Activated gamma-delta T cell treated with anti-CD3 and anti-CD28 coated beads, Interleukin-2, amount 50 U/mL, for 16 hours (primary cell): ENCODE measurements at places on chromosomes 11 and 22.

DNA sequence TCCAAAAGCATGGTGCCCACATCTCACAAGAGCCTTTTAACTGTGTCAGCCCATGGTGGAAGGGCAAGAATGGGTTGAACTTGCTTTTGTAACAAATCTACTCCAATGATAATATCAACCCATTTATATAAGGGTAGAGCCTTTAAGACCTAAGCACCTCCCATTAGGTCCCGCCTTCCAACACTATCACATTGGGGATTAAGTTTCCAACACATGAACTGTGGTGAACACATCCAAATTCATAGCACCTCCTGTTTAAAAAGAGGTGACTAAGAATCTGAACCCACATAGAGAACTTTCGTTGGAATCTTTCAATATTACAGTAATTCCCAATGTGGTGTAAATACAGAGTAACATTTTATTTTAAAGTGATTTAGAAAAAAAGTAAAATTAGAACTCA is 9.2 kb upstream of the CNTF start:
- no peak for DNase-seq

DNA sequence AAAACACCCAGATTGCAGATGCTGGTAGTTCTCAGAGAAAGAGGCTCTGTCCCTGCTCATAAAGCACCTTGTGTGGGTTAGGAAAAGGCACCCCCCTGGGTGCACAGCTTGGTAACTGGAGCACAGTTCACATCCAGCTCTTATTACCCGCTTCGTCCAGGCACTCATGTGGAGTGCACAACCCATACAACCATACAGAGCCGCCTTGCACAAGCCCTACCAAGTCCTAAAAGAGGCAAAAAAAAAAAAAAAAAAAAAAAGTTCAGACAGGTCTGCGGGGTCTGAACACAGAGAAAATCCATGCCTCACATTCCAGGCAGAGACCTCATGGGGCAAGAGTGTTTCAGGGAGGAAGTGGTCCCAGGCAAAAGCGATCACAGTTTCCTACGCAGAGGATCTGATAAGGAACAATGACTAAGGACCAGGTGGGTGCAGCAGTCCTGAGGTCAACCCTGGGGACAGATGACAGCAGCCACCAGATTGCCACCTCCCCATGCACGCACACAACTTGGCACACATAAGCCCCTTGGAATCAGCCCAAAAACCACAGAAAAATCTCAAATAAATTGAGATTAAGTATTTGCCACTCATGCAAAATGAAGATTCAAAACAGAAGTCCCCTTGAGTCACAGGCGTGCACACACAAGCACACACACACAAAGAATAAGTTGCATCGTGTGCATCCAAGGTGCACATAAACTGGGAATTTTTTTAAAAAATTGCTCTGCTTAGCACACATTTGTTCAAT is 12.3 kb downstream of the MB start:
- DNase-seq, result no peak

GRCh38 chr22:45504373-45505341 is 2.0 kb downstream of the FBLN1 start:
- DNase-seq, result no peak

- DNase-seq, result no peak
Observed at GRCh38 chr11:29538339-29539036, 478.3 kb downstream of the KCNA4 start.

- no peak for DNase-seq
Observed at GRCh38 chr11:10388574-10388973, 66.5 kb upstream of the AMPD3 start.

DNA sequence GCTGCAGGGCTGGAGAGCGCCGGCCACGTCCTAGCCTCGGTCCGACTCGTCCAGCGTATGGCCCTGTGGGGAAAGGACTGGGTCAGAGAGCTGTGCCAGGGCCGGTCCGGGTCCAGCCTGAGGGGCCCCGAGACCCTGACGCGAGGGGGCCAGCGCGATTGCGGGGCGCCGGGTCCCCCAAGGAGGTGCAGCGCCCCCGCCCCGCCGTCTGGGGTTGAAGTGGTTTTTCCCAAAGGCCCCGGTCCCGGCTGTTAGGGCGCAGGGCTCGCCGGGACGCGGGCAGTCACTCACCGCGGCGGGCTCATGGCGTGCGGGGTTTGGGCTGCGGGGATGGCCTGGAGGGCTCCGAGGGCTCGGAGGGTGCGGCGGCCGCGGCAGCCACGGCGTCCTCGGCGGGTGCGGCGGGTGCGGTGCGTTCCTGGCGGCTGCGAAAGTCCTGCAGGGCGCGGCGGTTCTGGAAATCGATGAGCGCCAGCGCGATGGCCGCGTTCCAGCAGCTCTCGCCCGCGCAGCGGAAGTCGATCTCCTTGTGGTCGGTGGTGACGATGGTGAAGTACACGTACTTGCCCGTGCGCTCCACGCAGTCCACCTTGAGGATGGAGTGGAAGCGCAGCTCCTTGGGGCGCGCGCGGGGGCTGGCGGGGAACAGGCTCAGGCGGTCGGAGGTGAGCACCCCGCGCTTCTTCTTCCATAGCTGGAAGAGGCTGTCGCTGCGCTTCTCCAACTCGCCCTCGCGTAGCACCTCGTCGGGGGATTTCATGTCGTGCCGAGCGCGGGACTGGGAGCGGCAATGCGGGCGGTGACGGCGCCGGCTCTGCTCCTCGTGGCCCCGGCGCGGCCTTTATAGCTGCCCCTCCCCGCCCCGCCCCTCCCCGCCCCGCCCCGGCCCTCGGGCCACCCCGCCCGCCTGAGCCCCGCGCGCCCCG is at the start of gene PHLDA2:
Gene PHLDA2, minus strand, starts transcription at position 816 of the 926 bp plus-strand sequence. Its CDS starts 56 bp downstream, at position 760.
- no peak for DNase-seq

DNA sequence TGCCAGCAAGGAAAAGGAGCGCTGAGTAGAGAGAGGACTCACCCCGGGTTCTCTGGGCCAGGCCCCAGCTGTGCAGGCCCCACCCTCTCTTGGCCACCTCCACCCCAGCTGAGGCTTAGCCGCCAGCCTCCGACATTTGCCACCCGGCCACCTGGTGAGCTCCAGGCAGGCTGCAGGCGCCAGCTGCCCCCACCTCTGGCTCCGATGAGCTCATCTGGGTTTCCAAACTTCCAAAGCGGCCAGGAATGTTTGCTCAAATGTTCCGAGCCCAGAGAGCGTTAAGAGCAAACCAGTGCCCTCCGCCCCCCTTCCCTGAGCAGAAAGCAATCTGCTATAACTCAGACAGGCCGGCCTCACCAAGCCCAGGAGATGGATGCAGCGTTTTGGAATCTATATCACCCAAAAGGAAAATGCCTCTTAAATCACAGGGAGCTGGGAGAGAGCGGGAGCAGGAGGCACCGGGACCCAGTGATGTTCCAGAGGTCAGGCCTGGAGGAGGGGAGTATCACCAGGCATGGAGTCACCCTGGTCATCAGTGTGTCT is 9.1 kb upstream of the MN1 start:
- DNase-seq, result no peak

DNA sequence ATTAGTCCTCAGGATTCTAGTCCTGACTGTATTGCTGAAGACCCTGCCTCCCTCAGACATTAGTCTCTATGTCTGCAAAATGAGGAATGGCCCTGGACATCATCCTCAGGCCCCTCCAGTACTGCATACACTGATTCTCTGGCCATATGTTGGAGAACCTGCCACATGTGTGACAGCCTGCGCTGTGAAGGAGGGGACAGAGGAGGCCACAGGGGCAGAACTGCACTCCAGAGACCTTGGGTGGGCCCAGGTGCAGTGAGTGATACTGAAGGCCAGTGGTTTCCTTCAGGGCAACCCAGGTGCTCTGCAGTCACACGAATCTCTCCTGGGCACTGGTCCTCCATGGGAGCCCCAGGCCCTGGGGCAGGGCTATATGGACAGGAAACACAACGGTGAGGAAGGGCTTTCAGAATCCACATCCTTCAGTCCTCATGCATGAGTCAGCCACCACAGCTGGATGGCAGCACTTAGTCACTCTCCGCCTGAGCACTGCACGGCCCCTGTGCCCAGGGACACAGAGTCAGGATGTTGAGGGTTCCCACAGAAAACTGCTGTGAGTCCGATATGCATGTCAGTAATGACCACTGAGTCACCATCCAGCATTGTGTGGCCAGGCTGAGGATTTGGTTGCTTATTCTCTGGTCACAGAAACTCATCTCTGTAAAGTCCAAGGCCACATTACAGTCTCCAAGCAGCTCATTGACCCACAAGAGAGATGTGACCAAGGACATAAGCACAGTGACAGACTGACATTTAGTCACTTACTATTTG is 39.7 kb downstream of the ME3 start:
- DNase-seq, result no peak

DNA sequence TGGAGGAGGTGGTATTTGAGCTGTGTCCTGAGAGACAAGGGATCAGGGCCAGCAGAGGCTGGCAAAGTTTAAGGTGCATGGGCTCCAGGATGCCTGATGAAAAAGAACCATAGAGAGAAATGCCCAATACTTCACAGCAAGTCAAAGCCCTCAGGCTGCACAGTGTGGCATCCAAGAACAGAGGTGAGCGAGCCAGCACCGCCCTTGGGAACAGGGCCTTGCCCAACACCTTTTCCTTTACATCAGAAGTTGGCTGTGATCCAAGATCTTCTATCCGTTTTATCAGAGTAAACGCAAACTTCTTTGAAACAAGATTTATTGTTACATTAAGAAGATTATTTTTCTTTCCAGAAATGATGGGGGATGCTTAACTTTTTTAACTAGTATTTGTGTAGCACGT is 1.4 kb downstream of the B3GNT6 start:
- no peak for DNase-seq

DNA sequence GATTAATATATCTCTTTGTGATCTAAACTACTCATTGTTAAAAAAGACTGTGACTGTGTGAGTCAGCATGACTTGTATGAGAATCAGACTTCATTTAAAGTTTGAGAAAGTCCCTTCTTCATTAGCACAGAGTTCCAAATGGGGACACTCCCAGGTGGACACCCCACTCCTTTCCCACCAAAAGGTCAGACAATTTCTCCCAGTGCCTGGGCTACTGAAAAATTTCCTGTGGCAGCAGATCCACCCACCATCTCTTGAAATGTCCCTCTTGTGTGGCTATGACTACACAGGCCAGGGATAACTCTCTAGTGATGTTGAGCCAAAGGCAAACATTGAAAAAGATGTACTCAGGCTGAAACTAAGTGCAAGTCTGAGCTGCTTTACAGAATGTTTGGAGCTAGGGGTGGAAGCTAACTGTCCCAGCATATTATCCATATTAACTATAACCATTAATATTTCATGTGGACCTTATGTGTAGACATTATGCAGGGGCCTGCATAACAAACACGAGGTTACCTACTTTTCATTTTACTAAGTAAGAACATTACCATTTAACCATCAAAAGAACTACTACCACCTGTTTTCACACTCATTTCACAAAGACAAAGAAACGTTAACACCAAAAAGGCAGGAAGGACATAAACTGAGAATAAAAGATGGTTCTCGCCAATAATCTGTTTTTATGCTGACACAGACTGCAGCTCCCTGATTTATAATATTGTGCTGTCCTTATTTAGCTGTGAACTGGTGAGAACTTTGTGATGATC is 44.8 kb downstream of the MMP20 start:
- DNase-seq, result no peak

GRCh38 chr11:79157738-79158137 is 283.1 kb downstream of the TENM4 start:
- no peak for DNase-seq

- DNase-seq, result no peak
Observed at GRCh38 chr22:43256976-43257545, 70.1 kb upstream of the TTLL12 start.

DNA sequence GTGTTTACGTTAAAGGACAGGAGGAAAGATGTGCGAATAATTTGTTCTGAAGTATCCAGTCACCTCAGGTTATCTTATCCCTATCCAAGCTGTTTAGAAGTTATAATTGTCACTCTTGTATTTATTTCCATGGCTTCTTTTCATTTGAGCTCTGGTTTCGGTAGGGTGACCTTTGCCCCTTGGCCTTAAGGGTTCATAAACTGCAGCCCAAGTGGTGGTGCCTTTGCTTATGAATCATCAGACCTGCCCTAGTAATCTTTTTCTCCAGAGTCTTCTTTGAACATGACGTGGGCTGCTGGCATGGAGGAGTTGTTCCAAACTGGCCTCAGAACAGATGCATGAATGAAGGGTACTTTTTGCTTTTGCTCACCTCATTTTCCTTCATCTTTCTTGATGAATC is 6.5 kb upstream of the CRYBB3 start:
- DNase-seq, result no peak

- DNase-seq, result no peak
Observed at GRCh38 chr11:16605389-16605893, 133.0 kb upstream of the C11orf58 start.

DNA sequence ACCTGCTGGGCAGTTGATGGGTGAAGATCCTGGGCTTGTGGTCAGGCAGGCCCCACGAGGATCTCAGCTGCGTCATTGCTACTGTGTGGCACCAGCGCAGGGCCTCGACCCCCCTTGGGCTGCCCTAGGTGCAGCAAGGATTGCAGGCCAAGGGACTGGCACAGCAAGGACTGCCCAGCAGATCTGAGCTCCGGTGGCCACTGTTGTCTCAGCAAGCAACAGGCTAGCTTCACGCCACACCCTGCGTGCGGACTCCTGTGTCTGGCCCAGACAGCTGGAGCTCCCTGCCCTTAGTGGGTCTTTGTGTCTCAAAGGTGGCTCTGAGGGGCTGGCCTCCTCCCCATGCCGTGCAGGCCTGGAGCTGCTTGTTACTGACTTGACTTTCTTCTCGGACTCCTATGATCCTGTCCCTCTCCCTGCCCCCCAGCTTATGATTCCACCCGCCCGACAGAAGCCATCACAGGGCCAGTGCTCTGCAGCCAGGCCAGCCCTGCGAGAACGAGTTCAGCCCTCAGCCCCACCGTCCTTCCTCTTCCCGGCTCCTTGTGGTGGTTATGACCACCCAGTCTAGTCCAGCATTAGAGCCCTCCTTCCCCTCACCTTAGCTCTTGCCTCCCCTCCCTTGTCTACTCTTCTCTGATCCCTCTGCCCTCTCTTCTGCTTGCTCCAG is 295.6 kb downstream of the TBC1D22A start:
- DNase-seq, result no peak

DNA sequence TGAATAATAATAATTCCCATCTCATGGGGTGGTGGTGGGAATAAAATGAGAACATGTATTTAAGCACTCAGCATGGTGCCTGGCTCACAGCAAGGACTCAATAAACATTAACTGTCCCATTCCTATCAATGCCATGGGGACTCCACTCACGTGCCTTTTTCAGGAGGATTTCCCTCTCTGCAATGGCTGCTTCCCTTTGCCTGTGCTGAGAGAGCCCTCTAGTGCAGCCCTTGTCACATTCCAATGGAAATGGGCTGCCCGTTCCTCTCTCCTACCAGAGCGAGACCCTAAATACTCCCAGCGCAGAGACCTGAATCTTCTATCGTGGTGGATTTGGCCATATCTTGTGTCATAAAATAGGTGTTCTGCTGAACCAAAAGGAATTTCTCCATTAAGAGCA is 621.5 kb upstream of the B3GAT1 start:
- DNase-seq, result no peak
